ENCODE measurements at places on chromosomes 1 and 21. TPM values are rescaled to one million over a fixed set of nuclear protein-coding genes. Genes with fewer than 3 reads are reported as not detected.
A peak's percentile ranks its signal among the peaks of the same experiment; 100 is the strongest.

GRCh38 chr1:44418022-44418673, 13.1 kb downstream of the RNF220 start:
- no peaks in the 10 kb centered on the region for H3K27me3 ChIP-seq
- H3K27ac ChIP-seq = no peak overlapping the region
- no peaks in the 10 kb centered on the region for H3K36me3 ChIP-seq
- DNase-seq = no peak

DNA sequence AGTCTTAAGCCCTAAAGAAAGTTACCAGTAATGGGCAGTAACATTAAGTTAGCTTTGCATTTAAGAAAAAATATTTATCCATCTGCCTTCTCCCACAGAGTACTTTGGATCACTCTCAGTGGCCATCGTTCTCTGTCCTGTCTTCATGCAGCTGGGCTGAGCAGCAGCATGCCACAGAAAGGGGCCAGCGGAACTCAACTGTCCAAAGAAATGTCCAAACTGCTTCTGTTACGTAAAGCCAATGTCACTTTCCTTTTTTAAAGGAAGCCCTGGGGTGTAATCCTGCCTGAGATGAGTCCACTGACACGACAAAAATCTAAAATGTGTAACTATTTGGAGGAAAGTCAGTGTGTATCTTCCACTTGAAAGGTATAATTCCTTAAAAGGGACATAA, 291.6 kb downstream of the SMYD3 start:
- H3K36me3 ChIP-seq = no peaks in the 10 kb centered on the region
- H3K4me1 ChIP-seq = no peaks in the 10 kb centered on the region
- DNase-seq = no peak
- no peak overlapping the region for H3K4me3 ChIP-seq
- no peaks in the 10 kb centered on the region for H3K27me3 ChIP-seq
- no peak overlapping the region for H3K27ac ChIP-seq

DNA sequence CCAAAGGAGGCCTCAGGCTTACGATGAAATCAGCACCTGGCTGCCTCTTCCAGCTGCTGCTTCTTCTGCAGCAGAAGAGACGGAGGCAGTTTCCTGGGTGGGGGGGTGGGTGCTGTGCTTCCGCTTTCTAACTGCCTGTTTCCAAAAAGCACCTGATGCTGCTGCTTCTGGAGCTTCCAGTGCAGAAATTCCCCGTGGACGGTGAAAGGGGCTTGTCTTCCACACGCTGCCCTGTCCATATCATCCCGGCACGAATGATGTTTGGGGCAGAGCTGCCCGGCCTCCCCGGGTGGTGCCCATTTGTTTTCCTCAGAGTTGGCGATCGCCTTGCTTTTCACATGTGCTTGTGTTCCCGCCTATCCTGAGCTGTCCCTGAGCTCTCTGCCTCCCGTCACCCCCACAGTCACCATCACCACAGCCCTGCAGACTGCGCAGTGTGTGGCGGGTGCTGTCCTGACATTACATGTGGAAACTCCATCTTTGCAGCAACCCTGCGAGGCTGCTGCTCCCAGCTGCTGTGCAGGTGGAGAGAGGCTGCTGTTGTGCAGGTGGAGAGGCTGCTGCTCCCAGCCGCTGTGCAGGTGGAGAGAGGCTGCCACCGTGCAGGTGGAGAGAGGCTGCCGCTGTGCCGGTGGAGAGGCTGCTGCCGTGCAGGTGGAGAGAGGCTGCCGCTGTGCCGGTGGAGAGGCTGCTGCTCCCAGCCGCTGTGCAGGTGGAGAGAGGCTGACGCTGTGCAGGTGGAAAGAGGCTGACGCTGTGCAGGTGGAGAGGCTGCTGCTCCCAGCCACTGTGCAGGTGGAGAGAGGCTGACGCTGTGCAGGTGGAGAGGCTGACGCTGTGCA, 1.8 kb downstream of the TTLL10 start:
- no peaks in the 10 kb centered on the region for H3K27me3 ChIP-seq
- H3K27ac ChIP-seq = no peak overlapping the region
- no peaks in the 10 kb centered on the region for H3K4me1 ChIP-seq
- no peaks in the 10 kb centered on the region for H3K36me3 ChIP-seq

- no peak overlapping the region for H3K27ac ChIP-seq
- no peak overlapping the region for H3K4me3 ChIP-seq
- H3K27me3 ChIP-seq = peaks cover 54% of the 10 kb centered on the region
- H3K36me3 ChIP-seq = no peaks in the 10 kb centered on the region
- no peaks in the 10 kb centered on the region for H3K4me1 ChIP-seq
Observed at GRCh38 chr21:37008724-37009123, 2.2 kb downstream of the RIPPLY3 start.

GRCh38 chr21:26844258-26845065, 747 bp downstream of the ADAMTS1 start:
- H3K36me3 ChIP-seq = no peaks in the 10 kb centered on the region
- peak; percentile 21 for DNase-seq
- peaks cover 47% of the 10 kb centered on the region for H3K4me1 ChIP-seq
- H3K27me3 ChIP-seq = no peaks in the 10 kb centered on the region
- H3K4me3 ChIP-seq = peak overlapping the region; percentile 70
- H3K27ac ChIP-seq = peak overlapping the region; percentile 90

- no peaks in the 10 kb centered on the region for H3K36me3 ChIP-seq
- H3K4me3 ChIP-seq = no peak overlapping the region
- peaks cover 4% of the 10 kb centered on the region for H3K4me1 ChIP-seq
- no peaks in the 10 kb centered on the region for H3K27me3 ChIP-seq
- no peak for DNase-seq
- no peak overlapping the region for H3K27ac ChIP-seq
Observed at GRCh38 chr1:227391879-227392278, 73.6 kb upstream of the CDC42BPA start.

DNA sequence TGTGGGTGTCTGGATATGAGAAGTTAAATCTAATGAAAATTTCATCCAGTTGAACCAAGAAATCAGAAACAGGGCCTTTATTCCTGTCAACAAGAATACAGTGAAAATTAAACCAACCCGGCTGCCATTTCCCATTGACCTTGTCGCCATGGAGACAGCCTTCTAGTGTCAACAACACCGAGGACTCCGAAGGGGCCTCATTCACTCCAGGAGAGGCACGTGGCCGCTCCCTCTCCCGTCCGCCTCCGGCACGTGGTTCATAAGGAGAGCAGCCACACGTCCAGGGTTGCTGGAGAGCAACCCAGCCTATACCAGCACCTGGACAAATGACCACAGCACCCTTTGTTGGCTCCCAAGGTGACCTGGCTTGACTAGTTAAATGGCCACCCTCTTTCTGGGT, 120.3 kb upstream of the VAMP3 start:
- no peak for DNase-seq
- no peak overlapping the region for H3K4me3 ChIP-seq
- peaks cover 8% of the 10 kb centered on the region for H3K27me3 ChIP-seq
- no peaks in the 10 kb centered on the region for H3K4me1 ChIP-seq
- no peak overlapping the region for H3K27ac ChIP-seq

- H3K4me3 ChIP-seq = no peak overlapping the region
- H3K27me3 ChIP-seq = no peaks in the 10 kb centered on the region
- no peak for DNase-seq
- no peaks in the 10 kb centered on the region for H3K4me1 ChIP-seq
Observed at GRCh38 chr1:176770066-176770465, 307.1 kb downstream of the PAPPA2 start.

The RHEX gene
- total RNA-seq = not detected

Data from tibial nerve (tissue), 4 donors.